A172 (cell line): ENCODE measurements at places on chromosomes 2 and 18. TPM values are rescaled to one million over a fixed set of nuclear protein-coding genes. Genes with fewer than 3 reads are reported as not detected.

GRCh38 chr2:121816797-121817196 is 61.3 kb downstream of the TSN start:
- DNase-seq, result no peak

GRCh38 chr2:228056293-228057097 is 125.0 kb downstream of the SPHKAP start:
- no peak for DNase-seq

The ALK gene
- total RNA-seq, result 0.07 and 0.26 TPM in 2 replicates

GRCh38 chr2:47003641-47004427 is 88.2 kb upstream of the MCFD2 start:
- DNase-seq, result peak; percentile 83

The RHBDD1 gene
- 3.9 and 5.1 TPM in 2 replicates for total RNA-seq
